Right lung (tissue), 10 donors: ENCODE measurements at places on chromosomes 6 and 20. TPM values are rescaled to one million over a fixed set of nuclear protein-coding genes. Genes with fewer than 3 reads are reported as not detected.
A peak's percentile ranks its signal among the peaks of the same experiment; 100 is the strongest.

The DEFB124 gene
- 0.41 TPM for polyA plus RNA-seq

The SEMG1 gene
- polyA plus RNA-seq, result not detected

The SNHG17 gene
- polyA plus RNA-seq, result 33.1 TPM

The IL20RA gene
- polyA plus RNA-seq, result 3.3 TPM

The ENPP5 gene
- 12.0 TPM for polyA plus RNA-seq

The ZSCAN23 gene
- 26.5 TPM for polyA plus RNA-seq

The BPIFA1 gene
- not detected for polyA plus RNA-seq

The SIRPD gene
- not detected for polyA plus RNA-seq

The BCLAF1 gene
- polyA plus RNA-seq, result 132 TPM

The SLC32A1 gene
- not detected for polyA plus RNA-seq

The TSBP1 gene
- polyA plus RNA-seq, result 0.37 TPM

The SLC26A8 gene
- polyA plus RNA-seq, result 0.48 TPM

- no peak for DNase-seq
These were observed 29.6 kb downstream of the RNF217 start for GRCh38 chr6:124991764-124992295.

DNA sequence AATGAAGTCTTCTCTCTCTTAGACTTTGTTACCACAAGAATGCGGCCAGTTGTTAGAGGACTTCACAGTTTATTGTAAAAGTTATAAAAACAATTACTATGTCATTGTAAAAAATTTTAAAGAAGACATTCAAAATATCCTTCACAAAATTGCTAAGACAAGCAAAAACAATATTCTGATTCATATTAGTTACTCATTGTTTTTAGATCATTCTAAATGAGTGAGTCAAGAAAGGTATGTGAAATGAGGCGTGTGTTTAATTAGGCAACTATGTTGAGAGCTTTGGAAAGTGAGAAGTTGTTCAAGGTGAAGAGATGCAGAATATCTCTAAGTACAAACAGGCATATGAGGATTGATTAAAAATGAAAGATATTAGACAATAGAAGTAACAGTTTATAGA lies 875.3 kb downstream of the EYS start:
- no peak for DNase-seq

GRCh38 chr6:2875359-2876191 lies 27.5 kb downstream of the SERPINB9 start:
- DNase-seq, result no peak

DNA sequence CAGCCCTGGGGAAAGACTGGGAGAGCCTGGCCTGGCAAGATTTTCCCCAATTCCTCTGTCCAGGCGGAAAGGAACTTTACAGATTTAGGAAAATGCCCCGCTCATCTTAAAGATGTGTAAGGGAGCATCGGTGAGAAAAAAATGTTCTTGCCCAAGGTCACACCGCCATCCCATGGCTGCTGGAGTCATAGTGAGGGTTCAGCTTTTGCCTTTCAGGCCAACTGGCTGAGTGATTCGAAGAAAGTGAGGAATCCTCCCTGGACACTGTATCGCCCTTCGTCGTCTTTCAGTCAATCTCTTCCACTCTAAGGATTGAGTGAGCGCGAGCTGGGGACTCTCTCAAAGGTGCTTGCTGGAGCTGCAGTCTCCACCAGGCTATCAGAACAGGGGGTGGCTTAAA lies 1.4 kb downstream of the WFDC2 start:
- DNase-seq, result no peak

DNA sequence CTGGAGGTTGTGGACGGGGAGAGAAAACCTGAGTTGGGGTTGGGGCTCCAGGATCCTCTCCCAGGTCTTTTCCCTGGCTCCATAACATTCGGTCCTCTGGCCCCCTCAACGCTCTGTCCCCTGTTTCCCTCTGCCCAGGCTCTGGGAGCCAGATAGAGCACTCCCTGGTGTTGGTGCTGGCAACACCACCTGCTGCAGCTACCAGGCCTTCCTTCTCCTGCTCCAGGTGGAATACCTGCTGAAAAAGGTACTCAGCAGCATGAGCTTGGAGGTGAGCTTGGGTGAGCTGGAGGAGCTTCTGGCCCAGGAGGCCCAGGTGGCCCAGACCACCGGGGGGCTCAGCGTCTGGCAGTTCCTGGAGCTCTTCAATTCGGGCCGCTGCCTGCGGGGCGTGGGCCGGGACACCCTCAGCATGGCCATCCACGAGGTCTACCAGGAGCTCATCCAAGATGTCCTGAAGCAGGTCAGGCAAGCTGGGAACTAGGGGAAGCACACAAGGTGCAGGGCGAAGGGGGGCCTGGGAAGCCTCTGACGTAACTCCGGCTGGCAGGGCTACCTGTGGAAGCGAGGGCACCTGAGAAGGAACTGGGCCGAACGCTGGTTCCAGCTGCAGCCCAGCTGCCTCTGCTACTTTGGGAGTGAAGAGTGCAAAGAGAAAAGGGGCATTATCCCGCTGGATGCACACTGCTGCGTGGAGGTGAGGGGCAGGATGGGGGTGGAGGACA lies 14.6 kb downstream of the DEF6 start:
- DNase-seq, result no peak

GRCh38 chr6:3734023-3734422 lies 17.5 kb downstream of the PXDC1 start:
- DNase-seq, result no peak

DNA sequence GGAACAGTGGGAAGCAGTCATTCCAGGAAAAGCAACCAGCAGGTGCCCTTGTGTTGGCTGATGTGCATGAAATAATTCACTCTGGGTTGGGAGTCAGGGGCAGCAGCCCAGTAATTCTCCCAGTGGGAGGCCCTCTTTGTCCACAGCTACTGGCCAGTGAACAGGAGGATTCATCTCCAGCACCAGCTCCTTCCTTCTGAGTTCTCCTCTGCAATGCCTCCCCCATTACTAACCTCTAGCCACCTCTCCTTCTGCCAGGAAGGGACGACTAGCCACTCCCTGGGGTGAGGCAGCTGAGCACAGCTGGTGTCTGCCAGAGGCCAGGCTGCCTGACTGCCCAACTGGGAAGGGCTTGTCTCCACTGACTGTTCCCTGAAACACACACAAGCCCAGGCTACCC lies 12.5 kb upstream of the R3HDML start:
- DNase-seq, result no peak

GRCh38 chr6:12709116-12709515 lies 7.5 kb upstream of the PHACTR1 start:
- DNase-seq, result no peak

DNA sequence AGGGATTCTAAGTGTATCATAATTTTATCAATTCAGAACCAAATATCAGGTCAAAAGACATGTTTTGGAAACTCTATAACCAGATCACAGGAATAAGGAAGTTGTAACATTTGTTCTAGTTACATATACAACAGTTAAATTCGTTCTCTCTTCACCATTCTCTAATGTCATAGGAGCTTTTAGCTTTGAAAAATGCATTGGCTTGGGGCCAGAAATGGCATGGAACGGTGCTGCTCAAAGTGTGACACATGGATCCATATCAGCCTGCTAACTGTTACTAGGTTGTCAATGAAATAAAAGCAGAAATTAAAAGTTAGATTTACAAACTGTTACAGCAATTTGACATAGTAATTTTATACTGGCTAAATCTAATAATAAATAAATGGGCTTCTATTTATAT lies 120.3 kb downstream of the LCA5 start:
- DNase-seq, result no peak

DNA sequence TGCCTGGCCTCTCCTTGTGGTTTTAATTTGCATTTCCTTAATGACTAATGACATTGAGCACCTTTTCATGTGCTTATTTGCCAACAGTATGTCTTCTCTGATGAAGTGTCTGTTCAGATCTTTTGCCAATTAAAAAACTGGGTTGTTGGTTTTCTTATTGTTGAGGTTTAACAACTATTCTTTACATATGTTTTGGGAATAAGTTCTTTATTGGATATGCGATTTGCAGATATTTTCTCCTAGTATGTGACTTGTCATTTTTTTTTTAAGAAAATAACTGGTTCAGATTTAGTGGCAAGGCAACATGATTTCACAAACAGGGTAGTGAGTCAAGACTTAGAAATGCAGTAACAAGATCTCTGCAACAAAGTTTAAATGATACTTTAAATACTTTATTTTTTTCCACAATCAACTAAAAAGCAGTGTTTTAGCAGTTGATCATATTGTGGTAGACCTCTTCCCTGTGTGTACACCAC lies 67.8 kb downstream of the TIAM2 start:
- no peak for DNase-seq

- no peak for DNase-seq
These were observed 1.7 kb downstream of the THBS2 start for GRCh38 chr6:169251822-169252504.

DNA sequence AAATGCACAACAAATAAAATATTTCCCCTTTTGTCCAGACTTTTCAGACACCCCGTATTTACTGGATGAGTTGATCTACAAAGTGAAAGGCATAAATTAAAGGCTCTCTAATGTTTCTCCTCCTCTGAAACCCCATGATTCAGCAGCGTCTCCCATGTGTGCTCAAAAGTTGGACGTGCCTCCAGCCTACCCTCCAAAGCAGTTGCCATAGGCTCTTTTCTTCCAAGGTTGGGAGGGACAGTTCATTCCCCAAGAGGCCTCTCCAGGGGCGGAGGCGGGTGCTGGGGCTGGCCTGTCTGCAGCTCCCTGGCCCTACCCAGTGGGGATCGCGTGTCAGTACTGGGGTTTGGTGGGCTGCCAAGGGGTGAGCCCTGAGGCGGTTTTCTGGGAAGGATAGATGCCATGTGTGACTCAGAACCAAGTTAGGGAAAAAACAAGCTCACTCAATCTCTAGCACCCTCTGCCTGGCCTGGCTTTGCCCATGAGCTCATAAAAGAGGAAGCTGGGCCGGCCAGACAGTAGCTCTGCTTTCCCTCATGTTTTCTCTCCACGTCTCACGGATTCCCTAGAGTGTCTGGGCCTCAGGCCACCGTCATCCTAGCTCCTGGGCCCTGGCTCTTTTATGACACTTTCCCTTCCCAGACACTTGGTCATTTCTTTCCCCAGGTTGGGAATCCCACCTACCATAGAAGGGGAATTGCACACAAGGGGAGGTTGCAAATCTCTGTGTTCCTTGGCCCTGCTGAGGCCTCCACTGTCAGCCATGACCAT lies 8.0 kb upstream of the IER3 start:
- DNase-seq, result peak; percentile 71

DNA sequence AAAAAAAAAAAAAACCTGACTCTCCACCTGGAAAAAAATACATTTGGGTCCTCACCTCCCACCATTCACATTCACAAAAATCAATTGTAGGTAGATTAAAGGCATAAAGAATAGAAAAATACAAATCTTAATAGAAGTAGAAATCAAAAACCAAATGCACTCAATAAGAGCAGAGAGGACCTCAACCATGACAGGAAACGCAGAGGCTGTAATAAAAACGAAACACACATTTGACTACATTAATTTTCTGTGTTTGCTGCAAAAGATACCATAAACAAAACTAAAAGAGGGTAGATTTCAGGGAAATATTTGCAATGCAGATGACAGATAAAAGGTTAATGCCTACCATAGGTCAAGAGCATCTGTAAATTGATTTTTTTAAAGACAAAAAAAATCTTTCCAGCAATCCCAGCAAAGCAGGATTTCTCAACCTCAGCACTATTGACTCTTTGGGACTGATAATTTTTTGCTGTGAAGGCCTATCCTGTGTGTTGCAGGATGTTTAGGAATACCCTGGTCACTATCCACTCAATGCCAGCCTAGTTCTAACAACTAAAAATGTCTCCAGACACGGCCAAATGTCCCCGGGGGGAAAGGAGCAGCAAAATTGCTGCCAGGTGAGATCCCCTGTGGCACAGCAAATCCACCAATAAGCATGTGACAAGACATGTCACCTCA lies 9.1 kb downstream of the ETV7 start:
- DNase-seq, result no peak

DNA sequence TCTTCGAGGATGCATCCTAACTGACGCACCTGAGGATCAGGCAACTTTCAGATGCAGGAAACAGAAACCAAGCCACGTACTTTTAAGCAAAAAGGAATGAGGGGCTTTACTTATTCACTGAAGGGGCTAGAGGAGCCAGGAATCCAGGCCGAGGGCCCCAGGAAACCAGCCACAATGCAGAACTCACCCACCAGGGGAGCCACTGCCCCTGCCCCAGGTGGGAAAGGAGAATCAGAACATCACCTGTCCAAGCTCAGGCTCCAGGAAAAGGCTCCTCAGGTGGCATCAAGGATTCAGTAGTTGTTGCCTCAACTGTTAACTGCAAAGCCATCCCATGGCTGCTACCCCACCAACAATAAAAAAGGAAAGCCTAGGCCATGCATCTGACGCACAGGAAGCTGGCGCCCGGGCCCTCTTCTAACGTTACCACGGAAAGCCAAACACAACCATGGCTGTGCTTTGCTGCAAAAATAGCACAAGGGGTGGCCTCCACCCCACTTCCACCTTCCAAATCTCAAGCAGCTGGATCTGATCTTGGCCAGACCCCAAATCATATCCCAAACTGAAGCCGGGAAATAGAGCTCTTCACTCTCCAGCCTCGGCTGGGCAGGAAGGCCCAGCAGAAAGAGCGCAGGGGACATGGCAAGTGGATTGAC lies 121.0 kb downstream of the PREX1 start:
- no peak for DNase-seq

DNA sequence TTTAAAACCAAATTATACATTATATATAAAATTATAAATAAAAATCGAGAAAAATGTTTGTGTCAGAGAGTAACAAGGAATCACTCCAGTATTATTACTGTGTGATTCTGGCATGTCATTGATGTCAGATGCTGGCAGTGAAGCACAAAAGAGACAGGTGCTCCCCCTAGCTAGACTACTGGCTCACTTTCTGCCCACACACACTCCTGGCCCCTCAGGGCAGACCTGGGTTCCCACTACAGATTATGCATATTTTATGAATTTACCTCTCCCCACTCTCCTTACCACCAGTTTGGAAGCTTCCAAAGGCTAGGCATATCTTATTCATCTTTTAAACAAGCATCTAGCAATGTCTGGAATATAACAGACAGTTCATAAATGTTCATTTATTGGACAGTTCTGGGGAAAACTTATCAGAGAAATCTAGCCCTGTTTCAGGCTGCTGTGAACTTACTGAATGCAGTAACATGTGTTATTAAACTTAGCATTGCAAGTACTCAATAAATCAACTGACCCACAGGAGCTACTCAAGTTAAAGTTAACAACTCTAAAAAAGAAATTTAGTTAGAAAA lies 12.8 kb downstream of the SNX3 start:
- DNase-seq, result no peak

DNA sequence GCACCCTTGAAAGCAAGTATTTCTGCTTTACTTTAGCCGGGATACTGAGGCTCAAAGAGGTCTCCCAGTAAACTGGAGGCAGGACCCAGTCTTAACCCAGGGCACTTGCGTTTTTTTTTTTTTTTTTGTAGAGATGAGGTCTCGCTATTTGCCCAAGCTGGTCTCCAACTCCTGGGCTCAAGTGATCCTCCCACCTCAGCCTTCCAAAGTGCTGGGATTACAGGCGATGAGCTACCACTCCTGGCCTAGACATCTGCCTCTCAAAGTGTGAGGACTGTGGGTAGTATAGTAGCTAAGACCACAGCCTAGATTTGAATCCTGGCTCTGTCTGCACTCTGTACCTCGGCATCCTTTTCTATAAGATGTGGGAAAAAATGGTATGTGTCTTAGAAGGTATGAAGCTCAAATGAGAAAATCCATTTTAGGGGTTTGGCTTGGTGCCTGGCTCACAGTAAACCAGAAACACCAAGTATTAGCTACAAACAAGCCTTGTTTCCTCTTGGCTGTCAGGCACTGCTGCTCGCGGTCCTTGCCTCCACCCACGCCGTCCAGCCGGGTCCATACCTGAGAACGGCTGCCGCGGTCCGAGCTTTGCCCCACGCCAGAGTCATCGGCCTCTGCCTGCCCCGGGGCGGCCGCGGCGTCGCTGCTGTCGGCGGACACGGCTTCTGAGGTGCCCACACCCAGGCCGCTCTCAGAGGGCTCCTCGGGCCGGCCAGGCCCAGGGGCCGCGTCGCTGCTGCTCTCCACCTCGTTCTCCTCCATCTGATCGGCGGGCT lies 1.2 kb downstream of the ZNF335 start:
- DNase-seq, result no peak

- no peak for DNase-seq
These were observed 47.9 kb upstream of the LIN28B start for GRCh38 chr6:104908888-104909525.
